Activated naive CD8-positive, alpha-beta T cell treated with anti-CD3 and anti-CD28 coated beads, Interleukin-2, amount 50 U/mL, for 16 hours (primary cell): ENCODE measurements at places on chromosomes 5 and 9.

DNA sequence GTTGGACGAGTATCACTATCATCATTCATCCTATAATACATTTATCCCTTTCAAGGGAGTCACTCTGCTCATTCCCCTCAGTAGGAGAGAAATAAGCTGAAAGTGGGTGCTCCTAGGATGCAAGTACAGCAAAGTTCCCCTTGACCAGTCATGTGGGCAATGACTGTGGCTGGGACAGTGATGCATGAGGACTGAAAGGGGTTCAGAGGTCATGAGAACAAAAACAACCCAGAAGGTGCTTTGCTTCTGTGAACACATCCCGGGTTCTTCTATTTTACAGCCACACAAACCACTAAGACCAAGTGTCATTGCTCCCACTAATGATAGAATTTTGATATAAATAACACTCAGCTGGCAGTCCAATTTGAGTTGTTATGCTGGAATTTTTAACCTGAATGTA lies 177.8 kb upstream of the ADCY2 start:
- no peak for DNase-seq

GRCh38 chr9:132245465-132245864 lies 83.6 kb downstream of the NTNG2 start:
- no peak for DNase-seq

DNA sequence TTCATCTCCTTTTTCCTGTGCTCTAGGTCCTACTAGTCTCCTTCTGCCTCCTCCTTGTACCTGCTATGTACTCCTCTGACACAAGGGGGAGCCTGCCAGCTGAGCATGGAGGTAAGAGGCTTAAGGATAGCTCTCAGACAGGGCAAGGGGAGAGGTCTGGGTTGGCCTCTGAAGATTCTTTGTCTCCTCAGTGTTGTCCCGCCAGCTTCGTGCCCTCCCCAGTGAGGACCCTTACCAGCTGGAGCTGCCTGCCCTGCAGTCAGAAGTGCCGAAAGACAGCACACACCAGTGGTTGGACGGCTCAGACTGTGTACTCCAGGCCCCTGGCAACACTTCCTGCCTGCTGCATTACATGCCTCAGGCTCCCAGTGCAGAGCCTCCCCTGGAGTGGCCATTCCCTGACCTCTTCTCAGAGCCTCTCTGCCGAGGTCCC lies 3.8 kb downstream of the CREB3 start:
- peak; percentile 30 for DNase-seq

- DNase-seq: no peak
Observed at GRCh38 chr5:87048156-87048555, 219.5 kb upstream of the RASA1 start.

DNA sequence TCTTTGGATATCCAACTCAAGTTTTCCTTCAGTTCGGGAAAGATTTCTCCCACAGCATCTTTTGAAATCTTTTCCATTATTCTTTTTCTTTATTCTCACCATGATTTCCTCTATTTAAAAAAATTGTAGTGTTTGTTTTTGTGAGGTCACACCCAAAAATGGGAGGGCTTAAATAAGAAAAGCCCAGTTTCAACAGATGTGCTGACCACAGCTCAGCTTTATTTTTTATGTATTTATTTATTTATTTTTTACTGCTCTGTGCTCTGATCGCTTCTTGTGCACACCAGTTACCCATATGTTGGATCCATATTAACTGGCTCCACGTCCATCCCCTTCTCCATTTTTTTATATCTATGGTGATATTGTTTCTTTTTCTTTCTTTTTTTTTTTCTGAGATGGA lies 20.3 kb downstream of the GFPT2 start:
- no peak for DNase-seq

GRCh38 chr9:133585481-133586351 lies 23.5 kb downstream of the FAM163B start:
- no peak for DNase-seq

GRCh38 chr9:91963711-91964240 lies 13.7 kb upstream of the ROR2 start:
- DNase-seq: no peak

DNA sequence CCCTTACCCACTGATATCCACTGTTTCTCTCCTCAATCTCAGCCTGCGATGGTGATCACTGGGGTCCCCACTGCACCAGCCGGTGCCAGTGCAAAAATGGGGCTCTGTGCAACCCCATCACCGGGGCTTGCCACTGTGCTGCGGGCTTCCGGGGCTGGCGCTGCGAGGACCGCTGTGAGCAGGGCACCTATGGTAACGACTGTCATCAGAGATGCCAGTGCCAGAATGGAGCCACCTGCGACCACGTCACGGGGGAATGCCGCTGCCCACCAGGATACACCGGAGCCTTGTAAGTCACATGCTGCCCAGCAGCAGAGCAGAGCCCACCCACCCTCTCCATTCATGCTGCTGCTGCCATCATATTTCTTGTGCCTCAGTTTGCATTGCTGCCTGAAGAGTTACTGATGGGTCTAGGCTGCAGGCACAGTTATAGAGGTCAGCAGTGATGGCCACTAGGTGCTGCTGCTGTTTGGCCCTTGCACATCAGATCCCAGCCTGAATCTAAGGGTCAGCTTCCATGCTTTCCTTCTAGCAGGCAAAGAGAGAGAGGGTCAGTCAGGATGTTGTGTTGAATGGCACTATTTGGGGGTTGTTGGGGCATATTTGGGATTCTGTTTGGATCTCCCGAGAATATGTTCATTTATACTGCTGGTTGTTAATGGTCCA lies 106.0 kb downstream of the MEGF10 start:
- no peak for DNase-seq

- no peak for DNase-seq
Observed at GRCh38 chr5:60366489-60366888, 333.5 kb downstream of the DEPDC1B start.

GRCh38 chr5:55160493-55161209 lies 680 bp downstream of the GPX8 start:
- DNase-seq: no peak

DNA sequence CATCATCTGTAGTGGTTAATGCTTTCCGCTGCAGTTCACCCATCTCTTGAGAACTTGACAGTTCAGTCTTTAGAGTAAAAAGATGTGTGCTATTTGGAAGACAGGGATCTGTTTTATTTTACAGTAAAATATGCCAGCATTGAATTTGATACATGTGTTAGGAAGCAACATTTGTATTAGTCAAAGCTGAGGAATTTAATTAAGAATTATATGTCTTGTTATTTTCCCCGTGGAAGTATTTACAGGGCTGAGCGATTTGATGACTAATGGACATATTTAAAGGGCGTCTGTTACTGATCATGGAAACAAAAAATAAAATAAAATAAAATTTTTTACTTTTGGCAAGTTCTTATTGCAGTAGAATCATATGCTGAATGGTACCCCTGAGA lies 101.3 kb downstream of the PAM start:
- no peak for DNase-seq

DNA sequence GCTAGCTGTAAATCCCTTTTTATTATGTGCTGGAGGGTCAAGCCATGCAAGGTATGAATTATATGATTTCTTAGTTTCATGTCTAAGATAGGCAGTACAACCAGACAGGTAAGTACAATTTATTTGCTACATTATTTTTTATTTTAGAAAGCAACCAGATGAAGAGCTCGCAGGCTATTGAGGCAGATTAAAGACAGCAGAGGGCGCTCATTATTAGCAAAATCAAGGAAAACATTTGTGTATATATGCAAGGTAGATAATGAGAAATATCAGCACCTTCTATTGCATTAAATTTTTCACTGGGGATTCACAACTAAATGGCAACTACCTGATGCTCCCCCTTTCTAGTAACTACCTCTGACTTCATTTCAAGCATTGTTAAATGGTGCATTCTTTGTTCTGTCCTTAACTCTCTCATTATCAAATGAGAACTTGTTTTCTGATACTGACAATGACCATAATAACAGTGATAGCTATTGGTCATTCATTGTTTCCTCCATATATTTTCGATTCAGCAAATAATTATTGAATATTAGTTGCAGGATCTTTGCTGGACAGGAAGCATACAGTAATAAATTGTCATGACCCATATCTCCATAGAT lies 8.6 kb downstream of the SCGB3A2 start:
- no peak for DNase-seq

DNA sequence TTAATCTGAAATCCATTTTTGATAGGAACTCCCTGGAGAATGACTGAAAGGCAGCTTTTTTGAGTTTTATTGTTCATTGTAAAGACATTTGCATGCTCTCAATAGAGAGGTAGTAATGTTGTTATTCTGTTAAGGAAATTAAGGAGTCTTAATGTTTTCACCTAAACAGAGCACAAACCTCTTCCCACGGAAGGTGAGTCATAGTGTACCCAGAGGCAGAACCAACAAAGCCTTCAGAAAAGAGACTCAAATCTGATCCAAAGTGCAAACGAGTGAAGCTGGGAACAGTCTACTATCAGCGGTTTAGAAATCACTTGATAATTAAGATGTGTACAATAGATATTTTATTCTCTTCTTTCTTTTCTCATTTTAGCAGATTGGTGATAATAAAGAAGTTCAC lies 470.5 kb downstream of the PLK2 start:
- DNase-seq: no peak

- DNase-seq: no peak
Observed at GRCh38 chr9:129746092-129746777, 6.6 kb downstream of the PTGES start.

DNA sequence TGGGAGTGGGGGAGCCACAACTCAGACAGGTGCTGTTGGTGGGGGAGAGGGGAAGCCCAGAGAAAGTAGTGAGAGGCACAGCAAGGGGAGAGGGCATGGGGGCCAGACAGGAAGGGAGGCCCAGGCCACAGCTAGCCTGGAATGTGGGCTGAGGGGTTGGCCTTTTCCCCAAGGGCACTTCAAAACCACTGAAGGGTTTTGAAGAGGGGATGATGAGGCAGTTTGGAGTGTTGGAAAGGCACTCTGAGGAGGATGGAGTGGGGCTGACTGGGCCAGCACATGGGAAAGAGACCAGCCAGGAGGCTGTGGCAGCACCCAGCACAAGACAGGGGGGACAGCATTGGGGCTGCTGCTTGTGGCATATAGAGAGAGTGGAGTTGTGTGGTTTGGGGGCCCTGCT lies 3.8 kb downstream of the PSD2 start:
- no peak for DNase-seq

DNA sequence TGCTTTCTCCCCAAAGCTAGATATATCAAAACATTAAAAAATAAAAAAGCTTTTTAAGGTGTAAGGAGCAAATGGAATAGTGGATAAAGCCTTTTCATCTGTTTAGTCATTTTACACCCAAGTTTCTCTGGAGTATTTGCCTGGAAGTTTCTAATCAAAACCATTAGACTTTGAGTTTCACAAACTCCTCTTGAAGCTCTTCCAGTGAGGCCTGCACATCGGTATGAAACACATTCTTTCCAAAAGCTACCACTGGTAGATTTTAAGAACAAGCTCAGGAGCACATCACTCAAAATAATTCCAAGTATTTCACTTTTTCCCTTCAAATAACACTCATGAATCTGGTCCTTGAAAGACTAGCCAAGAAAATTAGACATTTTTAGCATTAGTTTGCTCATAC lies 5.7 kb downstream of the TRIM52 start:
- no peak for DNase-seq

DNA sequence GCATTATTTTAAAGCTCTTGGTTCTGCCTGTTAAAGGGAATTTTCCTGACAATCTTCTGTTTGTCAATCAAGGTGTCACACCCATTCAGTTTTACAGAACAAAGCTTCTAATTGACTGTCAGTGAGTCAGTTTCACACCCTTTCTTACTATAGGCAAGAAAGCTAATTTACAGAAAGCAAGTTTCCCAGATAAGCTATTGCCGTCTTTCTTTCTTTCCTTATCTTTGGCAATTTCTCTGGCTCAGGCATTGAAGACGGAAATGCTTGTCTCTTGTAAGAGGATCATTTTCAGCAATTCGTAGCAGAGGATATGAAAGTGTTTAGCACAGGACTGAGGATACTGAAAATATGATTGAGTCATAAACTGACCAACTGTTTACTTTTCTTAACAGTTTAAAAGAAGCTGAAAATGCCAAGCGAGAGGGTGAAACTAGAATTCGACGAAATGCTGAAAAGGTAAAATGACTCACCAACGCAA lies 27.0 kb downstream of the SPINK5 start:
- DNase-seq: no peak

DNA sequence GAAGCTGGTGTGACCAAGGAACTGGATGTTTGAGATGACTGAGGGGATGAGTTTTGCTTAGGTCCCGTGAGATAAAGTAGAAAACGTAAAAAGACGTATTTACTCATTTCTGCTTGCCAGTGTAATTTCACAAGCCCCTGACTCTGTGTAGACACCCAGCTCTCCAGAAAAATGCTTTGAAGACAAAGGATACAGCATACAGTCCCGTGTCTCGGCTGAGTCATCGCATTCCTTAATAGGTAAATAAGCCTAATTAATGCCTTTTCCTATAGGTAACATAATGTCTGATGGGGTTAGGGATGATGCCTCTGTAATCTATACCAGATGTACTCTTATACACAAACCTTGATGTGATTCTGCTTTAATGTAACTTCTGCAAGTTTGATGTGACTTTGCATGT lies 20.2 kb downstream of the S100Z start:
- DNase-seq: no peak
